ENCODE measurements at places on chromosomes 12 and 14.

- DNase-seq = no peak
Measured at GRCh38 chr12:84696281-84696680, 216.3 kb downstream of the SLC6A15 start.

- DNase-seq = no peak
Measured at GRCh38 chr12:2652401-2653081, 142.2 kb upstream of the FKBP4 start.

DNA sequence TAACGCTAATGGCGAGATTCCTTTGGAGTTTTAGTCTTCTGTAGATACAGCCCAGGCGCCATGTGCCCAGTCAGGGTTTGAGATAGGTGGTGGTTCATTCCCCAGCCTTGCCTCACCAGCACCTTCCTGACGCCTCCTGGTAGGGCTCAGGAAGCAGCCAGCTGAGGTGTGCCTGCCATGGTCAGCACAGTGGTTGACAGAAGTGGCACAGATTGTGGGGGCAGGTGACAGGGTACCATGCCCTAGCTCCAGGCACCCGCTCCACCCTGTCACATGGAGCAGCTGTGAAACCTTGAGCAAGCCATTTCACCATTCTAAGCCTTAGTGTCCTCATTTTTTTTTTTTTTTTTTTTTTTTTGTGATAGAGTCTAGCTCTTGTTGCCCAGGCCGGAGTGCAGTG is 45.6 kb downstream of the EVL start:
- DNase-seq = no peak

DNA sequence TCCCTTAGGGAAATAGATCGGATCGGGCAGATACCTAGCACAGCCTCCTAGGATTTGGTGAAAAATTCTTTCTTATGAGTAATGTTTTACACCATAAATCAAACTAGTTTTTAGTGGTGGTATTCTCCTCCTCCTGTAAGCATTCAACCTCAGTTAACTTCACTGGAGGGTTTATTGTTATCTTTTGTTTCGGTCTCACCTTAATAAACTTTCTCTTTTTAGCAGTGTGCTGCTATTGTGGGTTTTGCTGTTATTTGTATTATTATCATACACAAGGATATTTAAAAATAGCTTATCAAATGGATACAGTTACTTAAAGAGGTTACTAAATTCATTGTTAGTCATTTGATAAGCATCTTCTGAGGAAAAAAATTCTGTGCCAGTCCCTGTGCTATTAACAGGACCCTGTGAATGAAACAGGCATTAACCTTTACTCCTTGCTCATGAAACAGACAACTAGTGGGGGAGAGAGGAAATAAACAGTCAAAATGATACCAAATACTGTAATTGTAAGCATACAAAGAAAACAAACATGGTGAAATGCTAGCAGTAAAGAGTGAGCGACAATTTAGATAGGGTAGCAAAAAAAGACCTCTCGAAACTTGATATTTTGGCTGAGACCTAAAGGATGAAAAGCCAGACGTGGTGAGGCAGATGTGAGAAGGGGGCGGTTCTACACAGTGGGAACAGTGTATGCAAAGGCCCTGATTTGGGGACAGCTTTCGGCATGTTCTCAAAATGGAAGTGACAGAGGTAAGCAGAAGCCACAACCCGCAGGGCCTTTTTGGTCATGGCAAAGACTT is 178.7 kb upstream of the SOX5 start:
- no peak for DNase-seq

DNA sequence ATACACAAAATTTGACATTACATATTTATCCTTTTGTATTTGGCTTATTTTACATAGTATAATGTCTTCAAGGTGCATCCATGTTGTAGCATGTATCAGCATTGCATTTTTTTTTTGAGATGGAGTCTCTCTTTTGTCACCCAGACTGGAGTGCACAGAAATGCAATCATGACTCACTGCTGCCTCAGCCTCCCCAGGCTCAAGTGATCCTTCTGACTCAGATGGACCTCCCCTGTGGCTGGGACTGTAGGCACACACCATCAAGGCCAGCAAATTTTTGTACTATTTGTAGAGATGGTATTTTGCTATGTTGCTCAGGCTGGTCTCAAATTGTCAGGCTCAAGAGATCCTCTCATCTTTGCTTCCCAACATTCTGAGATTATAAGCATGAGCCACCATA is 214.4 kb upstream of the ALG10B start:
- no peak for DNase-seq

DNA sequence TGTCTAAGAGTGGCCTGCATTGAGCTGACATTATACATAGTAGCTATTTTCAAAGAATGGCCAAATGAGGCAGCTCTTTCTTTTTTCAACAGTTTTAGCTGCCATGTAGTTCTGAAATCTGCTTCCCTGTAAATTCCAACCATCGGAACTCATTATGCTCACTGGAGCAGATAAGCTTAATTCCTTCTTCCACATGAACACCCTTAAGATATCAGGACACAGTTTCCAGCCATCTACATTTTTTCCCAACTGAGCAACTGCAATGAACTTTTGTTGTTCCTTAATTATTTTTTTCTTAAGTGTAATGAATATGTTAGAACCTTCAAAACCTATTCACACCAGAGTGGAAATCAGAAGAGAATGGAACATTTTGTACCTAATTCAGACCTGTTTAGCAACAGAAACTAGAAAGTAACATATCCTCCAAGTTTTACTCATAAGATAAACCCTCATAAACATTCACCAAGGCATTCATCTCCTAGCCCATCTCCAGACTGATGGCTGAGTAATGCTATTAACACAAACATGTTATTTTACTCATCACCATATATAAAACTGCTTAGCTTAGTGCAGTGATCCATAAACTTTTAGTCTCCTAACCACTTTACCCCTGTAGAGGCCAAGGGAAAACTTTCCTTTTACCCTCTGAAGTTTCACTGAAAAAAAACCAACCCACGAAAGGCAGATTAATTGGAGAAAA is 296.1 kb upstream of the SYT1 start:
- no peak for DNase-seq

DNA sequence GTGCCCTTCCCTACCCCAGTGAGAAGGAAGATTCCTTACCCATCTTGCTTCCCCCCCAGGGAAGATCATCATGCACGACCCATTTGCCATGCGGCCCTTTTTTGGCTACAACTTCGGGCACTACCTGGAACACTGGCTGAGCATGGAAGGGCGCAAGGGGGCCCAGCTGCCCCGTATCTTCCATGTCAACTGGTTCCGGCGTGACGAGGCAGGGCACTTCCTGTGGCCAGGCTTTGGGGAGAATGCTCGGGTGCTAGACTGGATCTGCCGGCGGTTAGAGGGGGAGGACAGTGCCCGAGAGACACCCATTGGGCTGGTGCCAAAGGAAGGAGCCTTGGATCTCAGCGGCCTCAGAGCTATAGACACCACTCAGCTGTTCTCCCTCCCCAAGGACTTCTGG is 9.3 kb downstream of the PCK2 start:
- no peak for DNase-seq

GRCh38 chr14:89279649-89280232 is 137.3 kb downstream of the FOXN3 start:
- no peak for DNase-seq

DNA sequence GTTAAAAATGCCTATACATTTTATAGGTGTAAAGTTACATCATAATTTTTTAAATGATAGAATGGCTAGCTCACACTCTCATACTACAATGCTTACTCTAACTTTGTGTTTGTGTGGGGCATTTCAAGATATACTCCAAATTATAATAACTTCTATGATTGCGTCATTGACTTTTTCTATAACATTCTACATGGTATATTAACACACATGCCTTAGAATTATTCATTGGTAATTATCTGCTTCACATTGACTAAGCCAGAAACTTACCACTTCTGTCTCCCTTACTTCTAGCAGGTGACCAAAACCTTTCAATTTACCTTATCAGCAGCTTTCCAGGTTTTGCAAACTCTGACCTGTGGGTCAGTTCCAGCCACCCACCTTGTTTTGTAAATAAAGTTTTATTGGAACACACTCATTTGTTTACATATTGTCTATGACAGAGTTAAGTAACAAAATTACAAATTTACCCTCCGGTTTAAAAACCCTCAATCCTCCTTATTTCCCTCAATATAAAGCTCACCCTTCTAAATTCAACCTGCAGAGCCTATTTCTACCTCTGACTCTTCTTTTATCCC is 12.7 kb upstream of the FLRT2 start:
- no peak for DNase-seq

GRCh38 chr12:77625441-77625840 is 205.3 kb upstream of the NAV3 start:
- no peak for DNase-seq

GRCh38 chr12:27273114-27273513 is 29.0 kb downstream of the STK38L start:
- DNase-seq = no peak

DNA sequence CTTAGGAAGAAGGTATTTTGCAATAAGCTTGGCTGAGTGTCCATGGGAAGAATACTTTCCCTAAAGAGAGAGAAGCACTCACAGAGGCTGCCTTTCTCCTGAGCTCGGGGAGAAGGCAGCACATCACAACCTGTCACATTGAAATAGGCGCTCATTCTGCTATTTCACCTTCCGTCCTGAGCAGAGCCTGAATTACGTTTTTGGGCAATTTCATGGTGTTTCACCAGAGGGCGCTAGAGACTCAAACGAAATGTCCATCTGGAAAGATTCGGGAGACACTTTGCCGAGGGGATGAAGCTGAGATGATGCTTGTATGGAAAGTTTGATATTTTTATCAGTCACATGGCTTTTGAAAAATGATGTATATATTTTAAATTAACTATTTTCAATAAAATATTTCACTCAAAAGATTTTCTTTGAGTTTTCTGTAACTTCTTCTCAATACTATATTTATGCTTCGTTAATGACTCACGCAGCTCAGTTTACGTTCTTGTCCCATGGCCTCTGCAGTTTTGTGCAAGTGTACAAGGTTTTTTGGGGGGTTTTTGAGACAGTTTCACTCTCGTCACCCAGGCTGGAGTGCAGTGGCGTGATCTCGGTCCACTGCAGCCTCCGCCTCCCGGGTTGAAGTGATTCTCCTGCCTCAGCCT is 17.4 kb upstream of the B4GALNT3 start:
- peak; percentile 88 for DNase-seq

GRCh38 chr12:6768437-6768914 is 2.3 kb downstream of the PTMS start:
- DNase-seq = no peak

DNA sequence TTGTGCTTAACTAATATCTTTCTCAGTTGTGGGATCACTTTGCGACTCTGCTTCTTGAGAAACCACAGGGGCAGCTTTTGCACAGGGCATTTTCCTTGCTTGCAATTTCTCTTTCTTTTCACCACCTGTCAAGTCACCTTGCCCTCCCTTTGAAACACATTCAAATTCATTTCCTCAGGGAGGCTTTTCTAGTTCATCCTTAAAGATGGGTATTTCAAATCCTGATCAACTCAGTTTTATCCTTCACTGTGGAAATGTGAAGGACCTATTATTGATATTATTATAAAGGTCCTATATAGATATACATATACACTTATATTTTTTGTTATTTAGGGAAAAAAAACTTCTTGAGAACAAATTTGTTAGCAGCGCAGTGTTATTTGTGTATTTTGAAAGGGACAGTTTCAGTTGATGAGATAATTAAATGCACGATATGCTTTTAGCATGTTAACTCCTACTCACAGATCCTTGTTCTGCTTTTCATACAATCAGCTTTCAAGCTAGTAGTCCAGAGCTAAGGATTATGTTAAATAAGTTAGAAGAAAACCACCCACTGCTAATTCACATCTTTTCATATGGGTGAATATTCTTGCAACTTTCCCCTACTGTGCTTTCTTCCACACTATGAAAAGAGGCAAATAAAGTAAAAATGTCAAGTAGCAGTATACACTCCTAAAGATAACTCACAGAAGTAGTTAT is 501.4 kb upstream of the RGS6 start:
- no peak for DNase-seq

DNA sequence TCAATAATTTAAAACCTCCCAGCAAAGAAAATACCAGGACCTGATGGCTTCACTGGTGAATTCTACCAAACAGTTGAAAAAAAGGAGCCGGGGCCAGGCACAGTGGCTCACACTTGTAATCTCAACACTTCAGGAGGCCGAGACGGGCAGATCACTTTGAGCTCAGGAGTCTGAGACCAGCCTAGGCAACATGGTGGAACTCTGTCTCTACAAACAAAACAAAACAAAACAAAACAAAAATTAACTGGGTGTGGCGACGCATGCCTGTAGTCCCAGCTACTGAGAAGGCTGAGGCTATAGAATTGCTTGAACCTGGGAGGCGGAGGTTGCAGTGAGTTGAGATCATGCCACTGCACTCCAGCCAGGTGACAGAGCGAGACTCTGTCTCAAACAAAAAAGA is 13.7 kb upstream of the TROAP start:
- no peak for DNase-seq

DNA sequence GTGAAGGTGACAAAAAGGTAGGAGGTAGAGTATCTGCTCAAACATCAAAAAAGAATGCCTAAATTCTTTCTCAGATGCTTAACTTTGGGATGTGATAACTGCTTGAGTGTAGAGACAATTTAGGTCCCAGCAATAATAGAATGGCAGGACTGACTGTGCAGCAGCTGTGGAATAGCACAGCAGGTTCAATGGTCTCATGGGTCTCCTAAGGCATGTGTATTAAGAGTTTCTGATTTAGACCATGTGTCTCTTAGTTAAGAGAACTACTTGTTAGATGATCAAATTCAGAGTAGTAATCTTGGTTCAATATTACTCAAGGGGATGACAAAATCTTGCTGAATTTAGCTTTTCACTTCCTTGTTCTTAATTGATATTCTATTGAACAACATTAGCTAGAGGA is 72.0 kb downstream of the ALX1 start:
- DNase-seq = no peak

GRCh38 chr12:2555487-2556082 is 239.2 kb upstream of the FKBP4 start:
- no peak for DNase-seq

DNA sequence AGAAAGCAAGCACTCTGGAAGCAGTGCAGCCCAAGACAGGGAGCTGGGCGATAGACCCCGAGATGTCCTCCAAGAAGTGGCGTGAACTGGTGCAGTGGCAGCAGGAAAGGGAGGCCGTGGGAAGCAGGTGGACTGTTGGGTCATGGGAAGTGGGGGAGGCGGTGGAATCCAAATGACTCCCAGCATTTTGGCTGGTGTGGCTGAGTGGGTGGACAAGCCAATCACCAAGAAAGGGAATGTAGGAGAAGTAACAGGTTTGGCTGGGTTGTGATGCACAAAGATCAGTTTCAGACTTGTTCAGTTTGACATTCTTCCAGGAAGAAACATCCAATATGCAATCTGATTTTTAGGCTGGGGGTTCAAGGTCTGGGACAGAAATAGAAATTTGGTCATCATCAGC is 46.0 kb upstream of the KTN1 start:
- DNase-seq = no peak
